Head of caudate nucleus (tissue), 42 donors: ENCODE measurements at places on chromosomes 4 and X.
A peak's percentile ranks its signal among the peaks of the same experiment; 100 is the strongest.

GRCh38 chrX:70013466-70014381 lies 36.0 kb downstream of the AWAT2 start:
- no peak for DNase-seq

- DNase-seq: no peak
Observed at GRCh38 chr4:105520819-105521790, 31.3 kb upstream of the ARHGEF38 start.

- no peak for DNase-seq
Observed at GRCh38 chr4:134313591-134313990, 112.0 kb upstream of the PABPC4L start.

DNA sequence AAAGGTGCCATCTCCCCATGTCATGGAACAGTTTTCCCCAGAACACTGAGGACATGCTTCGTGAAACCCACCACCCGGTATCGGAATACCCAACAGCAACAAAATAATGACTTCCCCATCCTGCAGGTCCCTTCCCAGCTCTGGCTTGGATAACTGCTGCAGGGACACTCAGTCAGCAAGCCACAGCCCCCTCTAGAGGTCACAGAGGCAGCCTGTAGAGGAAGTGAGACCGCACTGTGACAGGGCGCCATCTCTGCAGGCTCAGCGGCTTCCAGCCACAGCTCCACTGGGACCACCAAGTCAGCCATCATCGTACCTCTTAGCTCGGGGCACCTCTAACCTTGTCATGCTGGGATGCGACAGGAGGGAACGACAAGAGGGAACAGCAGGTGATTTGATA lies 315.9 kb downstream of the LDB2 start:
- DNase-seq: no peak

DNA sequence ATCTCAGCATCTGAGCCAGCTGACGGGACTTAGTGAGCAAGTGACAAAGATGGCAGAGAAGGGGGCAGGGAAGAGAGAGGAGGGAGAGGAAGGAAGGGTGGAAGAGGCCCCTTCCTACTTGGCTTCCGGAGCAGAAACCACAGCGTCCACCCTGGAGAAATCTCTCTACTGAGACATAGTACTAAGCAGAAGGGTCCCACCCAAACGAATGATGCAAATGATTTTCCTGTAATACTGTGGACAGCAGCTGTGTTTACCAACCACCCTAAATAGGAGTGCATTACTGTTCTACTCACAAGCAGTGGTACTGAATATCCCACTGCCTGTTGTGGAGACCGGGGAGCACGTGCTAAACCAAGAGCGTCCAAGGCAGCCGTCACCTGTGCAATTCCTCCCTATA lies 29.4 kb downstream of the DTHD1 start:
- no peak for DNase-seq

DNA sequence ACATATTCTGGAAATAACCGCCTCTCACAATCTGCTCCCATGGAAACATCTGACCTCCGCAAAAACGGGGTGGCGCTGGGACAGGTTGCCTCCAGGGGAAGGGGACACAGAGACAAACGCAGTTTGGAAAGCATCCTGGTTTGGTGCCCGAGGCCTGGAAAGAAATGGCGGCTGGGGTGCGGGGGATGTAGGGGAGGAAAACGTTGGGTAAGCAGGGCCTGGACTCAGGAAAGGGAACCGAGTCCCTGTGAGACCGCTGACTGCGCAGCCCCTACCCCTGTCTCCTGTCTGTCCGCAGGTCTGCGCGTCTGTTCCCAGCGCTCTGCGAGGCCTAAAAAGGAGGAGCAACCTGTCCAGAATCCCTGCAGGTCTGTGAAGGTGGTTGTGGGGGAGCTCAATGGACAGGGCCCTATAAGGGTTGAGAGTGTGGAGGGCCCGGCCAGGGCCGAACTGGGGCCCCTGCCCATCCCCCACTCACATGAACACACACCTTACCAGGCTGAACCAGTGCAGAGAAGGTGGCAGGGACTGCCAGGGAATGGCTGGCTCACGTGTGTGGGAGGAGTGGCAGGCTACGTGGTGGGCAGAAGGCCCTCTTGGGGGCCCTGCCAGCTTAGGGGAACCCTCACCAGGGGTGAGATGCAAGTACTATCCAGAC lies 672 bp downstream of the TCEAL3 start:
- peak; percentile 10 for DNase-seq

GRCh38 chr4:81802285-81802846 lies 330.7 kb upstream of the RASGEF1B start:
- no peak for DNase-seq

DNA sequence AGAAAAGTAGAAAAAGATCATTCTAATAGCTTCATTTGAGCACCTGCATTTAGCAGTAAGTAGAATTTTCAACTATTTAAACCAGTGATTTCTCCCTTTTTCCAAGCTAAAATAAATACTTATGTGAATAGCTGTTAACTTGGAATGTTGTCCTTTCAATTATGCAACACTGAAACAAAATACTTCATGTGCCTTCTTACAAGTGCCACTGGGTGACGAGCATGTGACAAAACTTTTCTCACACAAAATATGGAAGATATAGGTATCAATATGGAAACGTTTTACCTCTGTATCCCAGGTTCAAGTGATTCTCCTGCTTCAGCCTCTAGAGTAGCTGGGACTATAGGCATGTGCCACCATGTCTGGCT lies 708.3 kb downstream of the STIM2 start:
- DNase-seq: no peak

DNA sequence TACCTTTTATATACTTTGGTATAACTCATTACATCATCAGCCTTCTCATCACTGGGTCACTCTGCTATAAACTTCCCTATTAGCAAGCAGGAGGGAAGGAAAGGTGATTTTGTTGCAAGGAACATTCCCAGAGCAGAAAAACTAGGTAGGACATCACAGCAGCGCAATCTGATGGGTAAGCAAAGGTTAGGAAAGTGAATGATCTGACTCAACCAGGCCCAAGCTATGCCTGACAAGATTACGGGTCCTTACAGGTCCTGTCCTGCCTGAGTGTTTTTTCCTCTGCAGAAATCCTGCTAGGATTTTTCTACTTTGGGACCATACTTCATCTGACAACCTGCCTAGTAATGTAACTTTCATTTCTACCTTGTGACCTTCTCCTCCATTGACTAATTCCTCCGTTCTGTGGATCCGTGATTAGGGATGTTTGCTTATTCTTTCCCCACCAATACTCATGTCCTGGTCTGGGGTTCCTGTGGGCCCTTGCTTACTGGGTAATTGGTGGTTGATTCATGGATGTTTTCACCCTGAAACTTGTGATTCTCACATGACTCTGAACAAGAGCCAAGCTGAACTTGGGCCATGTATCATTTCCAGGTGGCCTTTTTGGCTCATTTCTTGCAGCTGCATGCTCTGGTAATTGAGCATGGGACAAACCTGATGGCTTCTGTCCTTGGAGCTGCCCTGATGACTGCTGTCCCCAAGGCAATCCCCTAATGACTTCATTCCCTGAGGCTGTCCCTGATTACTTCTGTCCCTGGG lies 111.9 kb upstream of the KIT start:
- DNase-seq: no peak

DNA sequence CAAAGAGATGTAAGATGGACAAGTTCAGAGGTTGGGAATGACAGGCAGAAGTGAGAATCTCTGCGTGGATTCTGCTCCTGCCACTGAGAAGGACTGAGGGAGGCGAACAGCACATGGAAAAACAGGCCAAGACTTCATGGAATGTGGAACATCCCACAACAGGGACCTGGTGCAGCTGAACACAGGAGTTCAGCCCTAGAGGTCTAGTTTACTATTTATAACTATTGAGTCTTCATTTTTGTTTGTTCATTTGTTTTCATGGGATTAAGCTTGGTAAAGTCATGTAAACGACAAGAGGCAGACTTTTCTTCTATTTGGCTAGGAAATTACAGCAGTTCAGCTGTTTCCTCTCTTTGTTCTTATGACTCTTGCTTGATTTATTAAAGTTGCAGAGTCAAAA lies 234.5 kb downstream of the MAML3 start:
- DNase-seq: no peak

GRCh38 chr4:47704693-47705325 lies 133.1 kb downstream of the CORIN start:
- DNase-seq: peak; percentile 49

DNA sequence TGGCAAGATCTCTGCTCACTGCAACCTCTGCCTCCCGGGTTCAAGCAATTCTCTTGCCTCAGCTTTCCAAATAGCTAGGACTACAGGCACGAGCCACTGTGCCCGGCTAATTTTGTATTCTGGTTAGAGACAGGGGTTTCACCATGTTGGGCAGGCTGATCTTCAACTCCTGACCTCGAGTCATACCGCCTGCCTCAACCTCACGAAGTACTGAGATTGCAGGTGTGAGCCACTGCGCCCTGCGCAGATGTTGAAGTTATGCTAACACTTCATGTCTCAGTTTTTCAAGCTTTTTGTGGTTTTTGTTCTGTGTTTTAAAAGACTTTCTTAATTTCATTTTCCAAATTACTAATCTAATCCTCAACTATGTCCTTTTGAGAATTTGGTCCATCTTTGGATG lies 154.4 kb upstream of the TLL1 start:
- DNase-seq: no peak

- no peak for DNase-seq
Observed at GRCh38 chrX:18210470-18210869, 10.2 kb downstream of the BEND2 start.

GRCh38 chr4:42278709-42279324 lies 118.5 kb upstream of the SHISA3 start:
- DNase-seq: no peak
